ENCODE measurements at places on chromosomes 16 and 17.

DNA sequence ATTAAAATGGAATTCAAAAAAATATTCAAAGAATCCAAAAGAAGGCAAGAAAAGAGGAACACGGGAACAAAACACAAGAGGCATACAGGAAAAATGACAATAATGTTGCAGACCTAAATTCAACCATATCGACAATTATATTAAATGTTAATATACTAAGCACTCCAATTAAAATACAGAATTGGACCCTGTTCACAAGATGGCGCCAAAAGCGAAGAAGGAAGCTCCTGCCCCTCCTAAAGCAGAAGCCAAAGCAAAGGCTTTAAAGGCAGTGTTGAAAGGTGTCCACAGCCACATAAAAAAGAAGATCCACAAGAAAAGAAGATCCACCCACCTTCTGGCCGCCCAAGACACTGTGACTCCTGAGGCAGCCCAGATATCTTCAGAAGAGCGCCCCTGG, 6.3 kb upstream of the XAF1 start:
- no peak for DNase-seq

- no peak for DNase-seq
Measured at GRCh38 chr16:75087375-75087979, 29.1 kb downstream of the LDHD start.

DNA sequence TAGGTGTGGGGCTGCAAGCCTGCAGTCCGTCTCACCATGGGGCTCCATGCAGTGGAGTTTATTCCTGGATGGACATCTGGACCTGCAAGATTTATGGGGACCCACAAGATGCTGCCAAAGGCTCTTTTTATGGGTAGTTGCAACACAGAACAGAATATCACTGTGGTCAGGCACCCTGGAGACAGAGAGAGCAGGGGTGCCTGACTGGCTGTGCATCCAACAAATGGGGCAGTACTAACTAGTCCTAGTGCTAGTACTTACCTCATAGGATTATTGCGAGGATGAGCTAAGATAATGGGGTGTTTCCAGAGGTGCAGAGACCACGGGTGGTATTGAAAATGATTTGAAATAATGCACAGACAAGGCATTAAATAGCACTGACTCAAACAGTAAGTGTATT, 42.4 kb upstream of the MMP2 start:
- DNase-seq: no peak

GRCh38 chr16:20814784-20815183, 8.5 kb downstream of the REXO5 start:
- no peak for DNase-seq

DNA sequence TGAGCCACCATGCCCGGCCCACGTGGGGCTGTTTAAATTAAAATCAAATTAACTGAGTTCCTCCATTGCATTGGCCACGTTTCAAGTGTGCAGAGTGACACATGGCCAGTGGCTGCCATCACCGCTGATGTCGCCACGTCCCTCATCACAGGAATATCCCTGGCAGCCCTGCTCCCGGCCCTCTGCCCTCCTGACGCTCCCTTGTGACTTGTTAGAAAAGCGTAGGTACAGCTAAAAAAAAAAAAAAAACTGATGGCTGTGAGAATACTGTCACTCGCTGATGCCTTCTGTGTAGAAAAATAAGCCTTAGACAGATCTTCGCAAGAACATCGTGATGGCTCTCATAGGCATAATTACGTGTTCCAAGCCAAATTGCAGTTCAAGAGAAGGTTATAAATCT, 21.7 kb downstream of the CARHSP1 start:
- no peak for DNase-seq

GRCh38 chr16:73050201-73051099, 2.5 kb upstream of the ZFHX3 start:
- DNase-seq: no peak

GRCh38 chr16:2782583-2783351, 4.6 kb downstream of the PRSS33 start:
- DNase-seq: no peak
